RWPE2 (cell line): ENCODE measurements at places on chromosomes 7 and 10.

DNA sequence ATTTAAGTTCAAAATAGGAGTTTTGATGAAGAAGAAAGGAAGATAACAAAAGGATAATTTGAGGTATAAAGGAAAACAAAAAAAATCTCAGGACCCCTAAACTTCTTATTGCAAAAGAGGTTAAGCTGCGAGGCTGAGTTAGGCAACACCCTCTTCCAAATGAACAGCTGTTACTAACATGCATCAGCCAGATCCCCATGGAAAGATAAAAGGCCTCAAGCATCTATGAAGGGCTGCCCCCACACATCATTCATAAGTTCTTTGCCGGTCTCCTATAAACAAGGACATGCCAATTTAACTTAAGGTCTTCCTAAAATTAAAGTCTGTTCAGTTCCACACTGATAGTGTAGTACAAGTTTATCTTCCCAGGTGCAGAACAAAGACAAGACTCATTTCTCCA lies 75.8 kb upstream of the IMMP2L start:
- DNase-seq: no peak

- DNase-seq: no peak
These were observed 39.2 kb downstream of the CDC123 start for GRCh38 chr10:12235116-12235694.

DNA sequence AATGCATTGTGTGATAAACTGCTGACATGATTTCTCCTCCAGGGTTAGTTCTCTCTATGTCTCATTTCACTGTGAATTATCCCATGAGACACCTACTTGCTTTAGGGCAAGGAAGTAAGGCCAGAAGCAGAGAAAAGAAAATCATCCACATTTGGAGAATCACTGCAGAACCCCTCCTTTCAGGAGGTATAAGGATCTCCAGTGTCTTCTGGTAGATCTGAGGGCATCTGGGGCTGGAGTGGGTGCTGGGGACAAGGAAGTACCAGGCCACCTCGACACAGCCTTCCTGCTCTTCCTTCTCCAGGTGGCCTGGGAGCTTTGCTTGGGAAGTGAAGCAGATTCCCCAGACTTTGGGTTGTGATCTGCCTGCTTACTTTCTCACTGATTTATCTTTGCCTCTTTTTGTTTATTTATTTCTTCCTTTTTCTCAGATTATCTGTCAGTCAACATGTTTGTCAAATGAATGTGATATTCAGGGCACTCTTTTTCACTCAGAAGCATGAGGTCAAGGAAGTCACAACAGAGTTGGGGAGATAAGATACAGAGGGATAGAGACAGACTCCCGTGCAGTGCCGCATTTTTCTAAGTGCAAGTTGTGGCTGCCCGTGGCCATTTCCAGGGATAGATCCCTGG lies 12.4 kb upstream of the CAMK2G start:
- DNase-seq: no peak

- no peak for DNase-seq
These were observed 8.1 kb upstream of the VDAC2 start for GRCh38 chr10:75202321-75203045.

DNA sequence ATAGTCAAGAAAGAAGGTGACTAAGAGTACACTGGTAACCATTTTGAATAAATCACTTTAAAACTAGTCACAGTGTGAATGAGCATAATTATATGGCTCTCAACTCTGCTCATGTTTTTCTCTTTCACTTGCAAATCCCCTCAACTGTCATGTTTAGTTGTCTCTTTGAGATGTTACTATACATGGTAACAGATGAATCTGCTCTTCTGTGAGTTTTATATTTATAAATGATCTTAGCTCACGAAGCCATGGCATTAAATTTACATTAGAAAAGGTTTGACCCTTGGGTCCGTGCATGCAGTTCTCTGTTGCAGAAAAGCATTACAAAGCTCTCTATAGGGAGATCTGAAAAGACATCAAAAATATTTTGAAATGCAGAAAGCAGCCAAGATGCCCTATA lies 33.0 kb upstream of the LRRTM3 start:
- DNase-seq: no peak

- no peak for DNase-seq
These were observed 16.5 kb upstream of the GPR37 start for GRCh38 chr7:124781907-124782734.

GRCh38 chr7:44534501-44534900 lies 6.6 kb downstream of the NPC1L1 start:
- no peak for DNase-seq

- DNase-seq: no peak
These were observed 234.1 kb upstream of the KMT2E start for GRCh38 chr7:104779888-104780287.

DNA sequence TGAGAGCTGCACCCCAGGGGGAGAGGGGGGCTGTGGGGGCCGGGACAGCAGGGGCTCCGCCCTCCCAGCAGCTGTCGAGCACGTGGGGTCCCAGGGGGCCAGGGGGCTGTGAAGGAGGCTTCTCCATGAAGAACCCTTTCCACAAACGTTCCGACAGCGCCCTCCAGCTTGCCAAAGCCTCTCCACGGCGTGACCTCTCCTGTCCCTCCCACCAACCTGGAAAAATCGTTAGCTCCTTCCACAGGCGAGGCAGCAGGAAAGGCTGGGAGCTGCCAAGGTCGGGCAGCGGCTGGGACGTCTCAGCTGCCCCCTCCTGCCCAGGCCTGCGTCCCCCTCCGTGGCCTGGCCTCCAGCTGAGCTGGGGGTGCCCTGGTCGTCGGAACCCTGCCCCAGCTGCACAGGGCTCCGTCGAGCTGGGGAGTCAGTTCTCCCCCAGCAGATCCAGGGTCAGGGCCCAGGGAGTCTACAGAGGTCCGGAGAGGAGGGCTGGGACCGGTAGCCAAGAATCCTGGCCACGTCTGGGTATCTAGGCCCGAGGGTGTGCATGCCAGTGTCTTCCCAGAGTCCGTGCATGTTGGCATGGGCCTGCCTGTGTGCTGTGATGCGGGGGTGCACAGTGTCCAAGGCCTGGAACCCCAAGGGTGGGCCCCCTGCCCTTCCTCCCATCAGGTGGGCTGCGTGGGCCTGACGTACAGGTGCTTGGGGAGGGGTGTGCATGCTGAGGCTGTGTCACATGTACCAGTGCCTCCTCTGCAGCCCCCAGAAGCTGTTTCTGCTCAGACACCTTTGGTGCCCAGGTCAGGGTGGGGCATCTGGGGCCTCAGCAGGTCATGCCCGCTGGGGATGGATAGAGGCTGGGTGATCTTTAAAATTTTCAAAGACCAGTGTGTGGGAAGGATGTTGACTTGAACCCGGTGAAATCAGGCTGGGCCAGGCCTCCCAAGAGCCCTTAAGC lies 66.5 kb downstream of the UNCX start:
- no peak for DNase-seq

GRCh38 chr10:100996678-100997359 lies 2.8 kb upstream of the LZTS2 start:
- DNase-seq: no peak

DNA sequence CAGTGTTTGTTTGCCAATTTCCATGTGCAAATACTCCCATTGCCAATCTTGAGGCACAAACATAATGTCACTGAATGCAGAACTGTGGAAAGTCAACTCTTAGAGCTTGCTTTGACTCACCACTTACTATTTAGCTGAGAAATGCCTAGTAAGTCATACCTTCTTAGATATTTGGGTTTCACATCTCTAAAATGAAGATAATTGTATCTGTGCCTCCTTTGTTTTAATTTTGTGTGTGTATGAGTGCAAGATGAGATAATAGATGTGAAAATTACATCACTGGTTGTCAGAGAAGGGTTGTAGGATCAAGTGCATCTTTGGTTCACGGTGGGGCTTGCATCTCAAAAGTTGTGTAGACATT lies 407.5 kb downstream of the INHBA start:
- DNase-seq: no peak

- no peak for DNase-seq
These were observed 708.0 kb downstream of the LRMDA start for GRCh38 chr10:76139431-76139830.

- DNase-seq: no peak
These were observed 531.2 kb downstream of the HTR7 start for GRCh38 chr10:90326498-90327267.

DNA sequence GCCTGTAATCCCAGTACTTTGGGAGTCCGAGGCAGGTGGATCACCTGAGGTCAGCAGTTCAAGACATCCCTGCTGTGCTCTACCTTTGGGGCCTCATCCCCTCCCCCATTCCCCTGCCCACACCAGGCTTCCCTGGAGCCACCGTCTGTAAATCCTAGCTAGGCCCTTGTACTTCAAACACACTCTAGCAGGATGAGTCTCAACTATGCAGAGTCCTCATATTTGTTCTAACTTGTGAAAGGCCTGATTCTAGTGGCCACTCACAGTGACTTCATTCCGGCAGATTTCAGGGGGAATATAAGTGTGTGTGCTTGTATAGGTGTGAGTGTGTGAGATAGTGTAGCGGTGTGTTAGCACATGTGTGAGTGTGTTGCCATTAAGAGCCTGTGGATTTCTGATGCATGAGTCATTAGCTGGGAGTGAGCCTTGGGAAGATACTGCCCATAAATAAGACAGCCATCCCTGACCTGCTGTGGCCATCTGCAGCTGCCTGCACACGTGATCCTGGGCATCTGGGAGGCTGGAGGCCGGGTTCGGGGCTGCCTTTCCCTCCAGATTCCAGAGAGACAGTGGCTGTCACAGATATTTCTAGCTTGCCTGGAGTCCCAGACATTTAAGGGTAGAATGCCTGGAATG lies 1.7 kb upstream of the NEURL1 start:
- no peak for DNase-seq

- DNase-seq: no peak
These were observed 49.1 kb upstream of the CDC14C start for GRCh38 chr7:48875045-48875916.

DNA sequence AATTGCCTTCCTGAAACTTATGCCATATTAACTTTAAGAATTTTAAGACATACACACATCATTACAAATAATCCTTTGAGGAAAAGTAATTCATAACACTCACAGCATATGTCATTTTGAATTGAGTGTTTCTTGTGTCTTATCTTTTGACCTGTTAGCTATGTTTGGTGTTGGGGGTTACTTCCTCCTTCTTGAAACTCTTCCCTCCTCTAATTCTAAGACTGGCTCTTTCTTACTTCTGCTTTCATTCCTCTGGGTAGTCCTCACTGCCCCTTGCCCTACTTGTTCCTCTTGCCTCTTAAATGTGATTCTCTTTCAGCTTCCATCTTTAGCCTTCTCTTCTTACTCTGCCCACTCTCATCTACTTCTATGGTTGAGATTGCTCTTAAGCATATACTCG lies 28.3 kb upstream of the PIP4K2A start:
- no peak for DNase-seq

GRCh38 chr10:106011250-106011649 lies 1153.3 kb downstream of the SORCS1 start:
- no peak for DNase-seq

GRCh38 chr7:774161-775109 lies 47.4 kb upstream of the PRKAR1B start:
- peak; percentile 52 for DNase-seq

GRCh38 chr10:49278497-49278981 lies 20.4 kb upstream of the C10orf71 start:
- DNase-seq: no peak

DNA sequence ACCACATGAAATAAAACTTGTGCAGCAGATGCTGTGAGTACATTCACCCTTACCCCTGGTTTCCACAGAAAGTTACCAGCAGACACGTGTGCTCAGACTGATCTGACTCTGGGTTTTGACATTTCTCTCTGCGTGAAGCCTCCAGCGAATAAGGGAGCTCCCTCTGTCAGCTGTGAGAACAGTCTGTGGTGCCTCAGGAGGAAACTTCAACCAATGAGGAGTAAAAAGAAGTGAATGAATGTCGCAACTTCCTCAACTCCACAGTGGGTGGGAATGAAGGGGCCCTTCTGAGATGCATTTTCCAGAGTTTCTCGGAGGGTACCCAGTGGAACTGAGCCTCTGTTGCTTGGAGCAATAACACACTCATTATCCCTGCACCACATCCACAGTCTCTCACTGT lies 743.4 kb downstream of the TNS3 start:
- no peak for DNase-seq

DNA sequence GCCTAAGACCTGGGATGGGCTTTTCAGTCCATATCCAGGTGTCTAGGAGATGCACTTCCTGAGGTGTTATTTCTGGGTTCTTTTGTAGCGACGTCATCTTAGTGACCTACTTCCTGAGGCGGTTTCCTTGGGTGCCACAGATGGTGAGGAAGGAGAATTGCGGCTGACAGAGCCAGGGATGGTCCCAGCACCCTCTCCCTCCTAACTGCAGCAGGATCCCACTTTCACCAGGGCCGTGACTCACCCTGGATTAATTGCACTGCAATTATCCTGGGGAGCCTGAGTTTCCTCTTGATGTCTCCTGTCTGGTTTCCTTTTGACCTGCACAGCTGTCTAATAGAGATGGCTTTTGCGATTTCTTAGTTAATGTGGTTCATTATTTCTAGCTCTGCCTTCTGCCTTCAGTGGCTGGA lies 271.7 kb downstream of the TCF7L2 start:
- DNase-seq: no peak
